ENCODE measurements at places on chromosomes 3 and 15.
A peak's percentile ranks its signal among the peaks of the same experiment; 100 is the strongest.

DNA sequence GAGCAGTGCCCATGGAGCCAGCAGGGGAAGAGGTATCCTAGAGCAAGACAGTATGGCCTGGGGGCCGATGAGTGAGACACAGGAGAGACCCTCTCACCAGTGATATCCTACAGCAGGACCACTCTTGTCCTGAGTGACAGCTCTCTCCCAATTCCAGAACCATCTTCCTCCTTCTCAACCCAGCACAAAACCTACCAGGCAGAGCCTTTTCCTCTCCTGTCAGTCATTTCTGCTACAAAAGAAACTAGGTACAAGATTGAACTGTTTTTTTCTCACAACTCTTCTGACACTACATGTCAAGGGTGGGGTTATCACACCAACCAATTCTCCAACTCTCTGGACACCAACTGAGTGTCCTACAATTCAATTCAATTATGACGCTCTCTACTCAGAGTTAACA, 506.6 kb downstream of the EPHB1 start:
- no peak overlapping the region for H3K4me3 ChIP-seq
- H3K4me1 ChIP-seq = no peaks in the 10 kb centered on the region
- peaks cover 2% of the 10 kb centered on the region for H3K36me3 ChIP-seq
- no peak overlapping the region for H3K27ac ChIP-seq
- H3K27me3 ChIP-seq = no peaks in the 10 kb centered on the region

DNA sequence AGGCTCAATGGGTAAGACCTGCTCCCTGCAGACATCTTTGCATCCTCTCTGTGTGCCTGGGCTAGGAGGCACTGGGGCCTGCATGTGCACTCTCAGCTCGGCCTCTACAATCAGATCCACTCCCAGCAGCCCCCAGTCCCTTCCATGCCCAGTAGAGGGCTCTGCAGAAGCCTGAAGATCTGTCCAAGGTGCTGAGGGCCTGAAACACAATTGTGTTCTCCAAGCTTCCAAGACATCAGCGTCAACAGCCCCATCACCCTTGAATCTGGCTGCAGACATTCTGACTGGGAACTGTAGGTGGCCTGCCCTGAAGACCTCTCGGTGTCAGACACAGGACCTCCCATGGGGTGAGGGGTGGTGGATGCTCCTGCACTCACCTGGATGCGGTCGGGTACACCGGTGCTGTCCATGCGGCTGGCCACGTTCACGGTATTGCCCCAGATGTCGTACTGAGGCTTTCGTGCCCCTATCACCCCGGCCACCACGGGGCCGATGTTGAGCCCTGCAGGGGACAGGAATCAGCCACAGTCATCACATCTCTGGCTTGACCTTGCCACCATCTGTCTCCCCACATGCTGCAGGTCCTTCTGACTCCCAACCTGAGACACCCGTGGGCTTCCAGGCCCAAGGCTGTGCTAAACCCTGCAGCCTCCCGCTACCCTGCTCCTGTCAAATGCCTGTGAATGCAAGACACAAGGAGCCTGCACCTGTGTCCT, 84.7 kb downstream of the SEC22A start:
- no peak overlapping the region for H3K27ac ChIP-seq
- H3K36me3 ChIP-seq = peaks cover 2% of the 10 kb centered on the region
- DNase-seq = no peak
- H3K4me3 ChIP-seq = no peak overlapping the region

GRCh38 chr3:120764206-120764605, 21.7 kb downstream of the GTF2E1 start:
- H3K4me1 ChIP-seq = peaks cover 73% of the 10 kb centered on the region
- peaks cover 7% of the 10 kb centered on the region for H3K36me3 ChIP-seq
- no peaks in the 10 kb centered on the region for H3K27me3 ChIP-seq
- no peak overlapping the region for H3K4me3 ChIP-seq
- no peak overlapping the region for H3K27ac ChIP-seq
- no peak for DNase-seq

DNA sequence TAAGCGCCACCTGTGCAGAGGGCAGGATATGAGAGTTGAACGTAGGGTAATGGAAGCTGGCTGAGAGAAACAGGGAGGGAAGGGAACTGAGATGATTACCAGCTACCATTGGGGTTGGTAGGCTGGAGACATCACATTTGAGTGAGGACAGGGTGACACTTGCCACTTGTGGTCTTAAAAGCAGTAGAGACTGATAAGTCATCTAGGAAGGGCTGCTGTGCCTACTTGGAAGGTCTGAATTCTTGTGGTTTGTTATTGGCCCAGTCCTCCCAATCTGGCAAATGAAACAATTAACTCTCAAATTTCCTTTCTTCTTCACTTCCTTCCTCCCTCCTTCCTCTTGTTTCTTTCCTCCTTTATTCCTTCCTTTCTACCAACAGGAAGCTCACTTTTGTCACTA, 46.8 kb downstream of the COL6A5 start:
- H3K36me3 ChIP-seq = no peaks in the 10 kb centered on the region
- H3K27ac ChIP-seq = no peak overlapping the region
- DNase-seq = no peak

- peaks cover 27% of the 10 kb centered on the region for H3K4me1 ChIP-seq
- H3K4me3 ChIP-seq = no peak overlapping the region
- no peak overlapping the region for H3K27ac ChIP-seq
- no peaks in the 10 kb centered on the region for H3K27me3 ChIP-seq
- DNase-seq = no peak
- peaks cover 2% of the 10 kb centered on the region for H3K36me3 ChIP-seq
Observed at GRCh38 chr3:38148311-38148882, 9.9 kb downstream of the MYD88 start.

DNA sequence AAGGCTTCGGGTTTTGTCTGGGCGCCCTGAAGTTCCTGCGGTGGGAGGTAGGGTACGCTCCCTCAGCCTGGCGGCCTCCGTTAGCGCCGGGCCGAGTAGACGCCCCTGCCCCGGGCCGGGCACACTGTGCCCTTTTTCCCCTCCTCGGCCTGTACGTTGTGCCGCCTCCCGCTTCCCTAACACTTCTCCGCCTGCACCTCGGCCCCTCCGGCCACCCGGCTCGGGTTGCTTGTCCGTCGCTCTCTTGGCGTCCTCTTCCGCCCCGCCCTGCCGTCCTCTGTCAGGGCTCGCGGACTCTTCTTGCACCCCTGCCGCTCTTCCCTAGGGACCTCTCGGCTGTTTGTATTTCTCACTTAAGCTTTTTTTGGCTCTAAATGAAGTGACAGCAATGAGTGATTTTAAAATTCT, 384 bp downstream of the KNL1 start:
- no peaks in the 10 kb centered on the region for H3K27me3 ChIP-seq
- no peak for DNase-seq
- H3K4me3 ChIP-seq = peak overlapping the region; percentile 95

DNA sequence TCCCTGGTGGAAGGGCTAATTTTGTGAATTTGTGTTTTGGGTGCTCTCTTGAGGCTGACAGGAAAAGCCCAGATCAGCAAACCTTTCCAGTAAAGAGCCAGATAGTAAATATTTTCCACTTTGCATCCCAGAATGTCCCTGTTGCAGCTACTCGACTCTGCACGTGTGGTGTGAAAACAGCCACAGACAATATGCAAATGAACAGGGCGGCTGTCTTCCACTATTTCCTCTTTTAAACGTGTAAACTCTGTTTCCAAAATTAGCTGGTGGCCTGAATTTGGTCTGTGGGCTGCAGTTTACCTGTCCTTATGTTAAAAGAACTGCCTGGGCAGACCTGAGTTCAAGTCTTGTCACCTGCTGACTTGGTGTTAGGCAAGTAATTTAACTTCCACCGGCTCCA, 202.7 kb downstream of the EDEM1 start:
- H3K4me1 ChIP-seq = no peaks in the 10 kb centered on the region
- no peak overlapping the region for H3K4me3 ChIP-seq
- H3K36me3 ChIP-seq = no peaks in the 10 kb centered on the region
- DNase-seq = no peak
